ENCODE measurements at places on chromosomes 13 and 19.

DNA sequence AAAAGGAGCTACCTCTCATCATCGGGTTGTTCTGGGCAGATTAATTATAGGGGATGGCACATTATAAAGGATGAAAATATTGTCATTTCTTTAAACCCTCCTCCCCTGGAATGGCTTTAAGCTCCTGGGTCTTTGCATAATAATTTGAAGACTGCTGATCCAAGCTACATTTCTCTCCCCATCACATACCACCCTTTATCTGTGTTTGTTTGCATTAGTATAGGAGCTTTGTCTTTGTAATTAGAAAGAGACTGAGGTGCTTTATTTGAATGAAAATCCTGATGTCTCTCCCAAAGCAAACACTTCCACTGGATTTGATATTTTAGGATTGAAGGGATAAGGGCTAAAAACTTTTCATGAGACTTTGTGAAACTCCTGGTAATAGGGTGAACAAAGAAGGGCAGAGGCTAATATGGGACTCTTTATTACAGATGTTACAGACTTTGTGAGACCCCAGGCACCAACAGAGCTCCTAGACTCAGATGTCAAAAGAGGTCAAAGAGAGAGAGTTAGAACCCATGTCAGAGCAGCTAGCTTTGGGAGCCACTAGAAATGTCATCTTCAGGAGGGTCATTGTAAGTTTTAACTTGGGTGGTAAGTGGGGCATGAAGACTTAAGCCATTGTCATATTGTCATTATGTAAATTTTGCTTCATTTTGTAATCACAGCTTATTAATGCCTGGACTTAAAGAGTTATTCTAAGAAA lies 75.3 kb upstream of the RXFP2 start:
- DNase-seq: no peak
- no peaks in the 10 kb centered on the region for H3K36me3 ChIP-seq
- no peaks in the 10 kb centered on the region for H3K4me1 ChIP-seq
- H3K27me3 ChIP-seq: no peaks in the 10 kb centered on the region
- H3K27ac ChIP-seq: no peak overlapping the region

DNA sequence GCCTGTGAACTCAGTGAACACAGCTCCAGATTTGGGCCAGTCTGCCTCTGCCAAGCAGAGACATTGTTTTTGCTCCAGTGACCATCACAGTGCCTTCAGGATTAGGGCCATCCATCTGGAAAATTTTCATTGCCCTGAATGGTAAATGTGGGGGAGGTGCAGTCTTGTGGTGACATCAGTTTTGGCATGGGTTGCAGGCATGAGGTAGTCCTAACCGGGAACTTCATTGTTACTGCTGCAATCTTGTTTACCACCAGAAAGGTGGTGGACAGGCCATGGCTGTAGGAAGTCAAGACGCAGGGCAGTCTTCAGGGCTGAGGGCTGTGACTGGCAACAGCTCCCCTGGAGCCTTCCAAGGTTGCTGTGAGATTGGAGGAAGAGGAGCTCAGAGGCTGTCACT lies 55.2 kb downstream of the SPATA13 start:
- no peaks in the 10 kb centered on the region for H3K27me3 ChIP-seq
- DNase-seq: no peak

GRCh38 chr19:36665832-36666231 lies 805 bp downstream of the ZNF461 start:
- H3K4me1 ChIP-seq: peaks cover 18% of the 10 kb centered on the region
- peaks cover 52% of the 10 kb centered on the region for H3K36me3 ChIP-seq
- peak overlapping the region; percentile 33 for H3K27ac ChIP-seq
- no peak for DNase-seq
- no peaks in the 10 kb centered on the region for H3K27me3 ChIP-seq

DNA sequence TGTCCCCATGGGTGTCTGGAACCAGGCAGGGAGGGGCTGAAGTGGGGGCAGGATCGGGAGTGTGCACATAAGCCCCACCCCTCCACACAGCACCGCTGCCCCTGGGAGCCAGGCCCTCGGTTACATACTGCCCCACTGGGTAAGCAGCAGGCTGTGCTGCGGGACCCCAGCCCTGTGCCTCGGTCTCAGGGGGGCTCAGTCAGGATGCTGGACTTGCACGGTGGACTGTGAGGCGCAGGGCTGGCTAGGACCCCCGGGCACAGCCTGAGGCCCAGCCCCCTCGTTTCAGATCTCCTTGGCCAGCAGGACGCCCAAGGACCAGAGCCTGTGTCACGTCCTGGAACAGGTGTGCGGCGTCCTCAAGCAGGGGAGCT lies 16.3 kb downstream of the MPND start:
- DNase-seq: no peak
- H3K36me3 ChIP-seq: peaks cover 20% of the 10 kb centered on the region
- no peak overlapping the region for H3K27ac ChIP-seq

DNA sequence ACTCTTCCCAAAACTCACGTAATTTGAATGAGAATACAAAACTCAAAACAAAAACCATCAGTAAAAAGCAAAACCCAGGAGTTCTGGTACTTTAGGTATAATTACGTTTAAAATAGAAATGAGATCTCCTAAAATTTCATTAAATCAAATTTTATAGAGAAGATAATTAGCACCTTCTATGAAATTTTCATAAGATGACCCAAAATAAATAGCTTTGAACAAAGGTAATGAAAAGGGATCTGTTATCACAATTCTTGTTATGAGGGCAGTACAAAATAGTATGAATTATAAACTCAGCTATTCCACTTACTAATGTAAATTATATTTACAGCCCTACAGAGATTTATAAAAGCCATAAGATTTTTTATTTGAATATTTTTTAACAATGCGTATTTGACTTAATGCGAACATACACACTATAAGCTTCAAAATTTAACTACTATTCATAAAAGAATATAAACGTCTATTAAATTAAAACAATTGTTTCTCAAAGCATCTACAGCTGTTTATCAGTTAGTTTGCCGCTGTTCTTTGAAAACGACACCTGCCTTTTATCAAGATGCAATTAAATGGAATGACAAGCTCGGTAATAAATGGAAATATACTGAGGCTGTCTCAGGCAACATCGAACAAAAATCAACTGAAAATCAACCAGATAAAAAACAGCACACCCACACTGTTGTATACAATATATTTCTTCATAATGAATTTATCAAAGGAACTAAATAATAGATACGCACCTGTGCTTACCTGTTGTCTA lies 63.8 kb downstream of the KCNRG start:
- peak overlapping the region; percentile 97 for H3K4me3 ChIP-seq
- peaks cover 33% of the 10 kb centered on the region for H3K4me1 ChIP-seq
- no peaks in the 10 kb centered on the region for H3K27me3 ChIP-seq
- H3K27ac ChIP-seq: no peak overlapping the region
- no peak for DNase-seq

DNA sequence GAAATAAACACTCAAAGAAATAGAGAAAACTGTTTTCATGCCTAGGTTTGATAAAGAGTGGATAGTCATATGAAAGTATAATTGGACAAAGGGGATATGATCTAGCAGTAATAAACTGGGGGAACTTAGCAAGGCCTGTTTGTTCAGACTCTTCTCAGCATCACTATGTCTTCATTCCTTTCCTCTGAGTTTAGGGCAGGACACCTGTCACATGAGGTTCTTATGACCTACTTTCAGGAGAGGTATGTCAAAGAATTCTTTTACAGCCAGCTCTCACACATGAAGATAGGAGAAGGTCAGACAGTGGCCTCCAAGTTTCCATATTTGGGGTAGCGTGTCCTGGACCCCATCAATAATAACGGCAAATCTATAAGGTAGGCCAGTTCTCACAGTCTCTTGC lies 11.4 kb upstream of the RFXAP start:
- no peaks in the 10 kb centered on the region for H3K4me1 ChIP-seq
- DNase-seq: no peak
- no peak overlapping the region for H3K27ac ChIP-seq

DNA sequence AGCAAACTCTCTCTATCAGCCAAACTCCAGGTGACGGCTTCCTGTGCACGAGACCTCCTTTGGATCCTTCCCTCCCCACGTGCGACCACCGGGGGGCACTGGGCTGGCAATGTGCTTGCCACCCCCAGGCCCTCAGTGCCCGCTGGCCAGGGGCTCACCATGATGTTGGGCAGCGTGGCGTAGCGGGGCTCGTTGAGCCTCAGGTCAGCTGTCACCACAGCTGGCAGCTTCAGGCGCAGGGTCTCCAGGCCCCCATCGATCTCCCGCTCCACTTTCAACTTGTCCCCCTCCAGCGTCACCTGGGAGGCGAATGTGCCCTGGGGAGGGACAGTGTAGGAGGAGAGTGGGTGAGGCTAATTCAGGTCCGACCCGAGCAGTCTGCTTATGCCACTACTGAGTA lies 4.8 kb upstream of the VSIG10L start:
- H3K36me3 ChIP-seq: peaks cover 34% of the 10 kb centered on the region
- no peaks in the 10 kb centered on the region for H3K27me3 ChIP-seq
- H3K27ac ChIP-seq: no peak overlapping the region
- no peak for DNase-seq

GRCh38 chr19:43581467-43581866 lies 5.9 kb downstream of the PINLYP start:
- H3K36me3 ChIP-seq: peaks cover 18% of the 10 kb centered on the region
- peaks cover 2% of the 10 kb centered on the region for H3K27me3 ChIP-seq
- no peak for DNase-seq

DNA sequence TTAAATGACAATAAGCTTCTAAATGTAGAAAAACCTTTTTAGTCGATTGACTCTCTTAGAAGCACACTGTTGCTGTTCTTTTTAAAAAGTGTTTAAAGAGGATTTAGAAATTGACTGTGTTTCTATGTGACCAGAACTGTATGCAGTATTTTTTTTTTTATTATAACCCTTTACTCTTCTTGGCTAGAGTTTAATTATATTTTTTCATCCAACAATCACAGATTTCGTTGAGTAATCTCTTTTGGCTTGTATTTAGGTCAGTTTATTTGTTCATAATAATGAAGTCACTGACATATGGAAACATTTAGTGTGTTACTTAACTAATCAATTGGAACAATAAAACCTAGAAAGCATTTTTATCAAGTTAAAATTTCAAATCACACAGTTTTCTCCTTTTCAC lies 19.9 kb downstream of the CSNK1A1L start:
- no peak for DNase-seq
- H3K27ac ChIP-seq: no peak overlapping the region
- H3K4me3 ChIP-seq: no peak overlapping the region
- H3K4me1 ChIP-seq: no peaks in the 10 kb centered on the region
- H3K36me3 ChIP-seq: no peaks in the 10 kb centered on the region

- H3K27me3 ChIP-seq: no peaks in the 10 kb centered on the region
- DNase-seq: no peak
- H3K27ac ChIP-seq: no peak overlapping the region
- peaks cover 16% of the 10 kb centered on the region for H3K36me3 ChIP-seq
- no peak overlapping the region for H3K4me3 ChIP-seq
Observed at GRCh38 chr19:48629599-48630295, 7.4 kb downstream of the DBP start.

GRCh38 chr19:343451-343931 lies 1.1 kb downstream of the MIER2 start:
- peak overlapping the region; percentile 85 for H3K4me3 ChIP-seq
- H3K27me3 ChIP-seq: peaks cover 9% of the 10 kb centered on the region

DNA sequence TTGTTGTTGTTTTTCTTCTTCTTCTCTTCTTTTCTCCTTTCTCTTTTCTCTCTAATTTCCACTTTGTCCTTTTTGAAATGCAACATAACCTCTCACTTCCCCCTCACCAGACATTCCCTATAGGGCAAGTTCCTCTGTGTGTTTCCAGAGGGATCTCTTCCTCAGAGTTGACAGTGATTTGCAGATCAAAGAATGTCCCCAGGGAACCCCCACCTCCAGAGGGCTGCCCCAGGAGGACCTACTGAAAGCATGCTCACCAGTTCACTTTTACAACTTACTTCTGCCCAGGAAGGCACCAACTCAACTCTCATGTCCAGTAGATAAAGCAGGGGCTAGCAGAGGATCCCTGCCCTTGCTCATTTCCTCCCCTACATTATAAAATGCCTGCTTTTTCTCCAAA lies 1648.0 kb downstream of the PCDH9 start:
- H3K27ac ChIP-seq: no peak overlapping the region
- H3K36me3 ChIP-seq: no peaks in the 10 kb centered on the region
- H3K4me1 ChIP-seq: no peaks in the 10 kb centered on the region

DNA sequence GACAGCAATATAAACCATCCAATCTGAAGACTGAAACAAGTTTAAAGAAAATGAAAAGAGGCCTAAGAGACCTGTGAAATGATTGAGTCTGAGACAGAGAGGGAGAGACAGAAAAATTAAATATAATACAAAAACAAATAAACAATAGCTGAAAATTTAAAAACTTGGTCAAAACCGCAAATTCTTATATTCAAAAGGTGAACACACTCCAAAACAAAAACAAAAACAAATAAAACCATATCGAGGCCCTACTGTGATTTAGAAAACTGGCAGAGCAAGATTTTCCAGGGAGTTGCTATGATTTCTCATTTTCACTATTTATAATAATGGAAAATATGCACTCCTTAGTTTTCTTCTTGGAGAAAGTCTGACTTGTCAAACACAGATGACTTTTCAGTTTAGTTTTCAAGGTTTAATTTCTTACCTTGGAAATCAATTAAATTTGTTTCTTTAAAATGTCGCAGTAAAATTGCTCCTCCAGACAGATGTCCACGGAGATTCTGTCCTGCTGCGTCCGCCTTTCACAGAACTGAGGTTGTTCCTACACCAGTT lies 1420.3 kb downstream of the UQCRFS1 start:
- peaks cover 26% of the 10 kb centered on the region for H3K36me3 ChIP-seq
- DNase-seq: no peak
- H3K27ac ChIP-seq: peak overlapping the region; percentile 98
- H3K4me1 ChIP-seq: peaks cover 9% of the 10 kb centered on the region
- H3K27me3 ChIP-seq: no peaks in the 10 kb centered on the region

GRCh38 chr13:19618977-19619376 lies 14.5 kb upstream of the MPHOSPH8 start:
- peaks cover 7% of the 10 kb centered on the region for H3K27me3 ChIP-seq
- H3K4me3 ChIP-seq: no peak overlapping the region
- no peak for DNase-seq
- H3K27ac ChIP-seq: no peak overlapping the region
- H3K4me1 ChIP-seq: no peaks in the 10 kb centered on the region
- H3K36me3 ChIP-seq: no peaks in the 10 kb centered on the region

DNA sequence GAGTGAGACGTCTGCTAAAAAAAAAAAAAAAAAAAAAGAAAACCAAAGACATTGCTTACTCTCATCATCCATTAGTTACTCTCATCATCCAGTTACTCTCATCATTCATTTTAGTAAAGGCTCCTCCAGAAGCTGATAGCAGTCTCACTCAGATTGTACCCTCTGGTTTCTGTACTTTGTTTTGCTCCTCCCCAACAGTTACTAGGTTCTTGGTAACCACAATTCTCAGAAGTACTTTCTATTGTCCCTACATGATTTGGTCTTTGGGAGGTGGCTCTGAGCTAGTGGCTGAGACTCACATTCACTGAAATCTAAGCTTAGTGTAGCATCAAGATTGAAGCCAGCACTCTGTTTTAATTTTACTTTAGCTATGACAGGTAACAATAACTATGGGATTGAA lies 14.3 kb downstream of the ERICH4 start:
- H3K4me3 ChIP-seq: peak overlapping the region; percentile 78
- DNase-seq: peak; percentile 17
- peak overlapping the region; percentile 92 for H3K27ac ChIP-seq
- peaks cover 5% of the 10 kb centered on the region for H3K36me3 ChIP-seq
- H3K4me1 ChIP-seq: peaks cover 40% of the 10 kb centered on the region
